Globus pallidus (tissue), 1 donor: ENCODE measurements at places on chromosomes 2 and 18.

DNA sequence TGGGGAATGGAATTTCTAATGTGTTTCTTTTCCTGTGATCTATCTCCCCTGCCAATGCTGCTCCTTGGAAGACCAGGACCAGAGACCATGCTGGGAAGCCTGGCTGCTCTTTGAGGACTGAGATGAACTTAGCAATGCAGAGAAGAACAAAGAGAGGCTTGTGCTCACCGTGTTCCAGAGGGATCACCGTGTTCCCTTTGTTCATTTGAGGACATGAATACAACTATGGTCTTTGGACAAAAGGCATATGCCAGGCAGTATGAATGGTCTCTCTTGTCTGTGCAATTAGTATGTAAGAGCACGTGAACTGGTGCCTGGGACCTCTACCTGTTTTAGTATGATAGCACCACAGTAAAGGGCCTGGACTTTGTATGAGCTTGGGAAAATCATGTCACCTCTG, 139.9 kb downstream of the TDRD15 start:
- peak; percentile 96 for DNase-seq

GRCh38 chr2:83103613-83104012, 1355.5 kb downstream of the SUCLG1 start:
- DNase-seq: no peak

GRCh38 chr2:18551623-18552022, 8.8 kb downstream of the RDH14 start:
- DNase-seq: no peak

DNA sequence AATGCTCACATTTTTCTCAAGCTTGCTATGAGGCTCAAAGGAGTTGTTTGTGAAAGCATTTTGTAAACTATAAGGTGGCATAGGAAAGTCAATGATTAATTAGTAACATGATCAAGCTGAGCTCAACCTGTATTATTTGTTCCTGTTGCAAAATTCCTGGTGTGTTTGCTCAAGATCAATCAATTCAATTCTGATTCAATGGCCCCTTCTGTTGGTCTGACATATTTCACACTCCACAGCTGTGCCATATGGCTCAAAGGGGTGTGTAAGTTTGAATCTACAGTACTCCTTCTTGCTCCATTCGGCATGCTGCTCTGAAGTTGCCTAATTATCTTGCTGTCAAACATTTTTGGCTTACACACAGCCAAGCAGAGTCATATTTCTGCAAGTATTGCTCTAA, 341.6 kb upstream of the LRP1B start:
- DNase-seq: no peak

- no peak for DNase-seq
Observed at GRCh38 chr2:39537150-39537549, 100.1 kb upstream of the MAP4K3 start.

DNA sequence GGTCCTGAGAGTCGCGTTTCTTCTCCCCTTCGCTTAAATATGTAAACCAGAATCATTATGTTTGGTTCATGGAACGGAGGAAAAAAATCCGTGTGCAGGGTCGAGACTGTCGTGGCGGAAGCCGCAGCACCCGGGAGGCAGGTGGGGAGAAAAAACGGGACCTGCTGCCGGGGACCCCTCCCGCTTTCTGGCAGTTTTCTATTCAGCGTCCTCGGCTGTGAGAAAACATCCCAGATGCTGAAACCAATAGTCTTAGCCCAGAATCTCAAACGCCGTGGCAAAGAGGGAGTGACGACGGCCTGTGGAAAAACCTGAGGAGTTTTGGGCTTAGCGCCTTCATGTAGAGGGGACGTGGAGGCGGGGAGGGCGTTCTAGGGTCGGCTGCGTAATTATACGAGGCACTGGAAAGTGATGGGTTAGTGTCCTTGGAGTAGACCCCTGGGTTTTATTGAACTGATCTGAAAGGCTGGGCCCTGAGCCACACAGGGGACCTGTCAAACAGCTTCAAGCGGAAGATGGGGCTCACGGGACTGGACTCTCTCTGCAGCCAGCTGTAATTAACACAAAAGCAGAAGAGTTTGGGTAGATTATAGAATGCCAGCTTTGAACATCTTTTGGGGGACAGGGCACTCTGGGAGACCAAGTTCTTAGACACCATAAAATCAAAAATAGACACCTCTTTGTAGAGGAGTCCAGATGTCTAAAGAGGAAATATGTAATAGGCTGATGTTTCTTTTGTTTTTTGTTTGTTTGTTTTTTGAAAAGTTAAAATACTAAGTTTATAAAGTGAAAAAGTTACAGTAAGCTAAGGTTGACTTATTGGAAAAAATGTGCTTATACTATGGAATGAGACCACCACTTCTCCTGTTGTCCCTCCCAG, 834 bp upstream of the BUB1 start:
- peak; percentile 21 for DNase-seq

DNA sequence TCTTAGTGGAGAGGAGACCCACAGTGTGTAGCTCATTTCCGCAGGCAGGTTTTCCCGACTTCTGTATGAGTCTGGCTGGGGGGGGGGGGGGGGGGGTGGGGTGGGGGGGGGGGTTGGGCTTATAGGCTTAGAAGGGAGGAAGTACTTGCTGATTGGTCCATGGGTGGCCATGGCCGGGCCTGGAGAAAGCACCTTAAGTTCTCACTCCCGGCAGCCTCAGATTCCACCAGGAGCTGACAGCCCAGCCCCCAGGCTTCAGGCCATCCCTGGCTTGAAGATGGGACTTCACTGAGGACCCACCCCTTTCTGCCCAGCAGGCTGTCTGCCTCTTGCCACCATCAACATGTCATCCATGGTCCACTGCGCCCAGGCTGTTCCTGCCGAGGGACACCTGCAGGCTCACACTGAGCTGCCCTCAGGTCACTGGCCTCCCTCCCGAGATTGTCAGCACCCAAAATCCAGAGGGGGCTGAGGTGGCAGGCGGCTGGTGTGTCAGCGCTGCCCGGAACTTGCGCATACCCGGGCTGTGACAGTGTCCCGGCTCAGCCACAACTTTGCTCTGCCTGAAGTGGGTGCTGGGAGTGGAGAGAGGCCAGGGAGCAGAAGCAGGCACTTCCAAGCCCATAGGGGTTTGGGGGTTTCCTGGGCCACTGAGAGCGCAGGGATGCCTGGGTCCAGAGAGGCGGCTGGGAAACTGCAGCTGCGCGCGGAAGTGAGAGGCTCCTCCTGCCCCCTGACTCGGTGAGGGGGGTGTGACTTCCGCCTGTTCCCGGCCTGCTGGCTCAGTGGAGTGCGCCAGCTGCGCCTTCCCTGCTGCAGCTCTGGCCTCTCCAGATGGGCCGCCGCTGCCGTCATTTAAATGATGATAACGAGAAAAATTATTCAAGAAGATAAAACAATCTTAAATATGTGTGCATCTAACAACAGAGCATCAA, 256.1 kb downstream of the RPRM start:
- DNase-seq: no peak

GRCh38 chr2:9941196-9941995, 10.1 kb upstream of the GRHL1 start:
- no peak for DNase-seq

- no peak for DNase-seq
Observed at GRCh38 chr2:219658196-219658846, 30.9 kb downstream of the SLC4A3 start.

DNA sequence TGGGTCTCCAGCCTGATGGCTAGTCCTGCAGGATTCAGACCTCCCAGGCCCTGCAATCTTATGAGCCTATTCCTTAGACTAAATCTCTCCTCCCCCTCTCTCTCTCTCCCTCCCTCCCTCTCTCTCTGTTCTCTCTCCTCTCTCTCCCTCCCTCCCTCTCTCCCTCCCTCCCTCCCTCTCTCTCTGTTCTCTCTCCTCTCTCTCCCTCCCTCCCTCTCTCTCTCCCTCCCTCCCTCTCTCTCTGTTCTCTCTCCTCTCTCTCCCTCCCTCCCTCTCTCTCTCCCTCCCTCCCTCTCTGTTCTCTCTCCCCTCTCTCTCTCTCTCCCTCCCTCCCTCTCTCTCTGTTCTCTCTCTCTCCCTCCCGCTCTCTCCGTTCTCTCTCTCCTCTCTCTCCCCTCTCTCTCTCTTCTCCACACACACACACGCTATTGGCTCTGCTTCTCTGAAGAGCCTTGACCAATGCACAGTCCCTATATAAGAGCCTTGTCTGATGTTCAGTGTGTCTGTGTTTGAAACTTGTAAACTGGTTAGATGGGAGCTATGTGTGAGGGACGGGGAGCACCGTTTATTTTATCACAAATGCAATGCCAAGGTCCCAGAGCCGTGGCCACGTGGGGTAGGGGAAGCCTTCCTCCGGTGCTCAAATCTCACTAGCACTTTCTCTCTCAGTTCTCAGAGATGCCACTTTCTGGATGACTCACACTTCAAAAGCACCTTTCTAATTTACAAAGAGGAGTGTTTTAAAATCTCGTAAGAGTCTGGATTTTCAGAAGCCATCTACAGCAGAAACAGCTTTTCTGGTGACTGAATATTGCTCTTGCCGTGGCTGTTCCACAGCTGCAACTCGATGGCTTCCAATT, 9.4 kb upstream of the PRLH start:
- no peak for DNase-seq

GRCh38 chr18:13492314-13492713, 234.0 kb downstream of the FAM210A start:
- no peak for DNase-seq

DNA sequence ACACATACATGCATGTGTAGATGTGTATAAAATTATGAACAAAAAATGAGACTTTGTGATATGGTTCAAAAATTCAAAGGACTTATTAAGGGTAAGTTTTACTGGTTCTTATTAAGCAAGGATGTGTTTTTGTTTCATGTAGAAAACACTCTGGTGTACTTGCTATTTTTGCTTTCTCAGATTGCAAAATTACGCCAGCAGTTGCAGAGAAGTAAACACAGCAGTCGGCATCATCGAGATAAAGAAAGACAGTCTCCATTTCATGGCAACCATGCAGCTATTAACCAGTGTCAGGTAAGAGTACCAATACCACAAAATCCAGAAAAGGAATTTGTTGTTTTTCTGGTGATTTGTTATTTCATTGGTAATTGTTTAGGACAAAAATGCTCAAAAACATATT, 91.3 kb downstream of the FAM117B start:
- no peak for DNase-seq

DNA sequence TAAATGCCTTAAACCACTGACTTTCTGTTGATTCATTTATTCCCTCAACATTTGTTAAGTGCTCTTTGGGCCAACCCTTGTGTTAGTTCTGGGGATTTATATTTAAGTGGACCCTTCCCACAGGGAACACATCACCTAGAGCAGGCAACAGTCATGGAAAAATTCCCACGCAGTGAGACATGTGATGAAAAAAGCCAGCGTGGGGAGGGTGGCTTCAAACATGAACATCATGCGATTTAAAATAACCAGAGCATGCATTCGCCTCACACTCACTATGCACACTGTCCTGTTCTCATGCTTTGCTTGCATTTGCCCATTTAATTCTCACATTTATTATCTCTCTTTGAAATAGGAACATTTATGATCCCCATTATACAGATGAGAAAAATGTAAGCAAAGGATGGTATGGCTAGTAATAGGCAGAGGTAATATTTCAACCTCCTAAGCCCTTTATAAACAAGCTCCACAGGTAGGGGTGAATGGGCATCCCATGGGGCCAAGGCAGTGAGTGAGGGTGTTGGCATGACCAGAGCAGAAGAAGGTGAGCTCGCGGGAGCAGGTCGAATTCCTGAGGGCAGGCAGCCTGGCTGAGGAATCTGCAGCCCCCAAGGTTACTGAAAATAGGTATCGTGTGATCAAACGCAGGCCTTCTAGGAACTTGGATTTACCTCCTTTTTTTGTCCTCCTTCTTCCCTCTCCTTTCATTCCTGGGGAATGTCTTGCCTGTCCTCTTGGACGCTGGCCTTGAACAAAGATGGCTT, 297.8 kb downstream of the MYCN start:
- DNase-seq: no peak

- DNase-seq: no peak
Observed at GRCh38 chr2:111058264-111058663, 62.5 kb upstream of the BCL2L11 start.

GRCh38 chr2:175136334-175137215, 31.4 kb downstream of the ATF2 start:
- DNase-seq: no peak

DNA sequence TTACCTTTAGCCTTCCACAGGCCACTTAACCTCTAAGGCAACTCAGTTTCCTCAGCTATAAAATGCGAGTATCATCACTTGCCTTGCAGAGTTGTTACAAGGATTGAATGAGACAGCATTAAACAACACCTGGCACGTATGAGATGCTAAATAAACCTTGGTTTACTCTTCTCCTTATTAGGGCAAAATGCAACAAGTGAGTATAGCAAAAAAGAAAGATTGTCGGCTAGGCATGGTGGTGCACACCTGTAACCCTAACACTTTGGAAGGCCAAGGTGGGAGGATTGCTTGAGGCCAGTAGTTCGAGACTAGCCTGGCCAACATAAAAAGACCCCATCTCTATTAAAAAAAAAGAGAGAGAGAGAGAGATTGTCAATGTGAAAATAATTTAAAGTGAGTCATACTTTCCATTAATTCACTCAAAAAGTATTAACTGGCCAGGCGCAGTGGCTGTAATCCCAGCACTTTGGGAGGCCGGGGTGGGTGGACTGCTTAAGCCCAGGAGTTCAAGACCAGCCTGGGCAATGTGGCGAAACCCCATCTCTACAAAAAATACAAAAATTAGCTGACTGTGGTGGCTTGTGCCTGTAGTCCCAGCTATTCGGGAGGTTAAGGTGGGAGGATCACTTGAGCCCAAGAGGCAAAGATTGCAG, 8.0 kb downstream of the ATAD2B start:
- DNase-seq: no peak

GRCh38 chr2:29922605-29923004, 1.2 kb upstream of the ALK start:
- no peak for DNase-seq

GRCh38 chr2:48312126-48312525, 217.8 kb upstream of the STON1 start:
- DNase-seq: no peak

- DNase-seq: no peak
Observed at GRCh38 chr2:230777721-230778120, 65.1 kb downstream of the CAB39 start.

DNA sequence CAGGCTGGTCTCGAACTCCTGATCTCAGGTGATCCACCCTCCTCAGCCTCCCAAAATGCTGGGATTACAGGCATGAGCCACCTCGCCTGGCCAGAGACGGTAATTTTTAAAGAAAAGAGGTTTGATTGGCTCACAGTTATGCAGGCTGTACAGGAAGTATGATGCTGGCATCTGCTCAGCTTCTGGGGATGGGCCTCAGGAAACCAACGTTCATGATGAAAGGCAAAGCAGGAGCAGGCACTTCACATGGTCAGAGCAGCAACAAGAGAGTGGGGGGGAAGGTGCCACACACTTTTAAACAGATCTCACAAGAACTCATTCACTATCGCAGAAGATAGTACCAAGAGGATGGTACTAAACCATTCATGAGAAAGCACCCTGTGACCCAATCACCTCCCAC, 38.0 kb upstream of the GPD2 start:
- no peak for DNase-seq

DNA sequence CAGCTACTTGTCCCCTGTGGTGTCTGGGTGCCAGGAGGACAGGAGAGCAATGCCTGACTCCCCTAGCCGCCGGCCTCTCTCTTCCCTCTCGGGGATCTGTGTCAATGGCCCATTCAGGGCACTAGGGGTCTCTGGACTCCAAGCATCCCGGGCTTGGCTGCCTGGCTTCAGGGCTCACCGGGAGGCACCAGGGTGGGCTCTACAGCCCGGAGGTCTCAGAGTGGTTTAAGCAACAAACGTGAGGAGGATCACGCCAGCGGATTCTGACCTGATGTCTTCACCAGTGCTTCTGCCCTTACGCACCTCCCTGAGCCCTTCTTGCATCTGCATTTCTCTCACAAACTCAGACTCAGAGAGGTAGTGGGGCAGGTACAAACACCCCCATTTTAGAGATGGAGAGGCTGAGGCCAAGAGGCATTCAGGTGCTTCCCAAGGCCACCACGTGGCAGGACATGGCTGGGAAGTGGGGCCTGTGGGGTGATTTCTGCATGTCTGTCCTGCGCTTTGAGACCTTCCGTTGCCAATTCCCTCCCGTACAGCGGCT, 243.0 kb downstream of the CELF4 start:
- DNase-seq: peak; percentile 38
